CD4-positive, alpha-beta memory T cell (primary cell): ENCODE measurements at places on chromosomes 2 and 18.

DNA sequence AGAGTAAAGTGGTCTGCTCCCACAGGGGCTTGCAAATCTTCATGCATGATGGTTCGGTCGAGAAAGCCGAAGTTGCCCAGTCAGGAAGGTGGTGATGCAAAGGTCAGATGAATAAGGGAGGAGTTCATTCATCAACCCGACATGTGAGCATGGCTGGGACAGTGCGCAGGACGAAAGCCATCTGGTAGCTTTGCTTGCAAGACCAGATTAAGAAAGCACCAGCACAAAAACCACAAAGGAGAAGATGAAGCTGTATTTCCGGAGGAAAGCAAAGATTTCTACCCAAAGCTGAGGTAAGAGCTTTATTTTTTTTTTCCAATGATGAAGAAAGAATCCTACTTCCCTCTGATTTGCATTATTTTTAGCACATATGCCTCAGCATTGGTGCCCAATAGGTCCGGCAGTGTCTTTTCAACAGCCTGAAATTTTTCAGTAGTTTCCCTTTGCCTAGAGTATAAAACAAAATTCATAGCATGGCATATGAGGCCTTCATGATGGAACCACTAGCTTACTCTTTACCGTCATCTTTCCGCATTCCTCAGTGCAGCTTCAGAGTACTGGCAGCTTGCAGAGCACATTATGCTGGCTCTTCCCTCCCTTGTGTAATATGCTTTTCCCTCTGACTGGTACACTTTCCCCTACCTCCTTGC lies 112.0 kb upstream of the THOC1 start:
- no peak for DNase-seq

DNA sequence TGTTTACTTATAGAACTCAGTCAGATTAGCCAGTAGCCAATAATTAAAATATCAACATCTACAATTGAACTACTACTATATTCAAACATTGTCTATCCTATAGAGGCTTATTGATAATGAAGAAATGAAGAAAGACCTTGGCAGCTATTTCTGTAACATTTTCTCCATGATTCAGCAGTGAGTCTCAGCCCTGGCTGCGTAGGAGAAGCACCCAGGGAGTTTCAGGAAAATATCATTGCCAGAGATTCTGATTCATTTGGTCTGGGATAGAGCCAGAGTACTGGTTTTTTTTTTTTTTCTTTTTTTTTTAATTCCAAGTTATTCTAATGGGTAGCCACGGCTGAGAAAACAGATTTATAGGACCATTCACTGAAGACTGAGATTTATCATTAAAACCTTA lies 404.8 kb downstream of the TXNL1 start:
- DNase-seq: no peak

DNA sequence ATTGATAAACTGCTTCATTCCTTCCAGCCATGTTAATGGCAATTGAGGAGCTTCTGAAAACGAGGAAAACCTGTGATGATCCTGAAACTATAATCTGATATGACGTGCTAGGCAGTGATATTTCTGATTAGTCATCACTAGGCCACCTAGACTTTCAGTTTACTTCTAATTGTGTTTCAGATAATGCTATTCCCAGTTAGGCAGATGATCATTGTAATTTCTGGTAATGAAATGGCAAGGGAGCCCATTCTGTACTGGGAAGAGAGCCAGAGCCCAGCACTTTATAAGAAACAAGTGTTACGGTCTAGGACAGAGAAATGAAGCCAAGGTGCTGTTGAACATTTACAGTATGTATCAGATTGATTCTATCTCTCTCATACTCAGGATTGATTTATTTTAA lies 106.2 kb downstream of the CPO start:
- no peak for DNase-seq

DNA sequence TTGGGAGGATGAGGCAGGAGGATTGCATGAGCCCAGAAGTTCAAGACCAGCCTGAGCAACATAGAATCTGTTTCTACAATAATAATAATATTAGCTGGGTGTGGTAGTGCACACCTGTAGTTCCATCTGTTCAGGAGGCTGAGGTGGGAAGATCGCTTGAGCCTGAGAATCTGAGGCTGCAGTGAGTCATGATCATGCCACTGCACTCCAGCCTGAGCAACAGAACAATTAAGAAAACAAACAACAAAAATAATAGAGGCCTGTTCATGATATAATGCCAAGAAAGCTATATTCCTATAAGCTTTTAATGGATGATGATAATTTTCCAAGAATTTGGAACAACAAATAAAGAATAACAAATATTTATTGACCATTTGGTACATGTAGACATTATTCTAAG lies 6.9 kb upstream of the CCBE1 start:
- no peak for DNase-seq

DNA sequence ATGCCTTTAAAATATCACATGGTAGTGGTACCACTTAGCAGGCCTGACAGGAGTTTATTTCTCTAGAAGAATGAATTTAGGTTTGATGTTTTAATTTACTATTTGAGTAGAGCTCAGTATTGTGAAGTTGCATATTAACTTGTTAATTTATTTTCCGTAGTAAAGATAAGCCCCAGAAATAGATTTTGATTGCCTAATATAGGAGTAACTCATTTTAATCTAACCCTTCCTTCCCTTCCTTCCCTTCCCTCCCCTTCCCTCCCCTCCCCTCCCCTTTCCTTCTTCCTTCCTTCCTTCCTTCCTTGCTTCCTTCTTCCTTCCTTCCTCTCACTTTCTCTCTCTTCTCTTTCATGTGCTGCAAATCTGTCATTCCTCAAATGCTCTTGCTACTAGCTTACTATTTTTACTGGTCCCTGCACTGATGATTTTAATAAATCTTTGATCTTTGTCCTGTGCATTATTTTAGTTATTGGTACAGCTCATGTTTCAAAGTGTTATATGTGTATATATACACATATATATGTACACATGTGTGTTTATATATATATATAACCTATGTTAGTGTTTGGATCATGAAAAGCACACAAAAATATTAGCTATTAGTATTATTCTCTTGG lies 862.6 kb upstream of the CNTNAP5 start:
- DNase-seq: no peak

DNA sequence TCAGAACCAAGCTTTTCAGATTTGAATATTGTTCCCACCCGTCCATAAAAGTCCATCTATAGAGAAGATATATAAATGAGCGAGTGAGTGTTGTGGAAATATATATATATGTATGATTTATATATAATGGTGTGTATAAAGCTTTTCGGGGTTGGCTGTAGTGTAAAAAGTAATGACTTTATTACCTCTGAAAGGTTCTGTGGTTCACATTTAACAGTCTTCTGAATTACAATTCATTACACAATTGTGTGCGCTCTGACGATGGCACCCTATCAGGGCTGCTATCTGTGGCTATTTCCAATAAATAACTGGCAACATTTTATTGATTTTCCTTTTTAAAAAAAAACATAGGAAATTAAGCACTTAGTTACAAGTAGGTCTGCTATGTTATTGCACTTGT lies 2.7 kb upstream of the BCL11A start:
- DNase-seq: no peak

DNA sequence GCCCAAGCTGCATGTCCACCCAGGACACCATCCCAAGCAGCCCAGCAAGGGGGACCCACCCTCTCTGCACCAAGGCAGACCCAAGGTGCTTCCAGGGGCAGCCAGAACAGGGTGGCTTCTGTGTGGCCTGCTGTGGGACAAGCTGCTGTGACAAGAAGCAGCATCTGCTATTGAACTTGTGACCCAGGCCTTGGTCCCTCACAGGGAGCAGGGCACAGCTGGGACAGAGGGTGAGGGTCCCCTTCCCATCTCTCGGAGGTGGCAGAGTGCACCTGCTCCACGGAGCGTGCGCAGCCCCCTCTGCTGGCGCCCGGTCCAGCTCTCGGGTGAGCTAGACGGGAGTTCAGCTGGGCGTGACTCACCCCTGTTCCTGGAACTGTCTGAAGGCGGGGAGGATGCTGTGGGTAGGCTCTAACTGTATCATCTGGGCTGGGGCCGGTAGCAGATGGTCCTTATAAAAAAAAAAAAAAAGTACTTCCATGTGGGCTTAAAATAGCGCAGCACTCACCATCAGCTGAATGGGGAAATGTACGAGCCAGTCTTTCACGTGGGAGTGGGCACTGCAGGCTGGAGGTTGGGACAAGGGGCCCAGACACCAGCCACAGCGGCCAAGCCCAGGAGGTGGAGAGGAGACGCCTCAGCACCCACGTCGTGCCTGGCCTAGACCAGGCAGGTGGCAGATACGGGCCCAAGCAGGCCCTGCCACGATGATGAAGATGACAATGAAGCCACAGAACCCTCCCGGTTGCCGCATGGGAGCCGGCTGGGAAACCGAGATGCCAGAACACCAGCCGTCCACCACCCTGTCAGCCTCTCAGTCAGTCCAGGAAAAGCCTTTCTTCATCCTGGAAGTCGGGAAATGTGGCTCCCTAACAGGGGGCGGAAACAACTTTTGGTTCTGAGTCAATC lies 136.8 kb upstream of the ID2 start:
- peak; percentile 67 for DNase-seq

GRCh38 chr2:59665021-59665420 lies 888.4 kb downstream of the BCL11A start:
- DNase-seq: no peak

- no peak for DNase-seq
Measured at GRCh38 chr2:143608063-143608423, 478.8 kb downstream of the ARHGAP15 start.

DNA sequence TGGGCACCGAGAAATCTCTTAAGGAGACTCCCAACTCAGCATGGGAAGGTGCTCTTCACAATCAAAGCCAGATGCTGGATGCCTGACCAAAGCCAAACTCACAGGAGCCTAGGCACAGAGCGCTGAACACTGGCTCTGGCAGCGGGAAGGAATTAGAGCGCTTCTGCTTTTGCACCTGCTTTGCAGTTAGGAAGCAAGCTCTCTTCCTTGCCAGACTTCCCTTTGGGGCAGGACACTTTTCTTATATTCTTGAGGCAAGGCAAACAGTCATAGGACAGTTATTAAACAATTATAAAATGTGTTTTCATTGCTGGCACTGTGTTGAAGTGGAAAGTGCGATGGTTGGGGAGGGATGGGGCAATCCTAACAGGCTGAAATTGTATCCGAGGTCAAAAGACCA lies 79.6 kb upstream of the DNMT3A start:
- no peak for DNase-seq

DNA sequence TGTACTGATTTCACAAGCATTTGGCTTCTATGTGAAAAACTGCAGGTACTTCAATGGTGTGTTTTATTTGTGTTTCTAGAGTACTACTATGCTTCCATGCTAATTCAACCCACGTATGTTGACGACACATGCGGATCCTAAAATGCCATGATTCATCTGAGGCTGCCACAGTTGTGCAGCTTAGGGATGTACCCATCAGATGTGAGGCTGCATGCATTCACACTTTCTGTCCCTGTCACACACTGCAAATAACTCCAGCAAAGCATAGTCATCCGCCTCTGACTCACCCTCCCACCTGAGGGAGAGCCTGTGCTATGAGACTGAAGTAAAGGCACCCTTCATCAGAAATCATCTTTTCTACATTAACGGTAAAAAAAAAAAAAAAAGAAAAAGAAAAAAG lies 22.1 kb upstream of the SERTAD2 start:
- DNase-seq: no peak

GRCh38 chr2:183291436-183291835 lies 167.2 kb downstream of the NUP35 start:
- no peak for DNase-seq

- DNase-seq: no peak
Measured at GRCh38 chr2:21395366-21395765, 271.6 kb downstream of the TDRD15 start.

DNA sequence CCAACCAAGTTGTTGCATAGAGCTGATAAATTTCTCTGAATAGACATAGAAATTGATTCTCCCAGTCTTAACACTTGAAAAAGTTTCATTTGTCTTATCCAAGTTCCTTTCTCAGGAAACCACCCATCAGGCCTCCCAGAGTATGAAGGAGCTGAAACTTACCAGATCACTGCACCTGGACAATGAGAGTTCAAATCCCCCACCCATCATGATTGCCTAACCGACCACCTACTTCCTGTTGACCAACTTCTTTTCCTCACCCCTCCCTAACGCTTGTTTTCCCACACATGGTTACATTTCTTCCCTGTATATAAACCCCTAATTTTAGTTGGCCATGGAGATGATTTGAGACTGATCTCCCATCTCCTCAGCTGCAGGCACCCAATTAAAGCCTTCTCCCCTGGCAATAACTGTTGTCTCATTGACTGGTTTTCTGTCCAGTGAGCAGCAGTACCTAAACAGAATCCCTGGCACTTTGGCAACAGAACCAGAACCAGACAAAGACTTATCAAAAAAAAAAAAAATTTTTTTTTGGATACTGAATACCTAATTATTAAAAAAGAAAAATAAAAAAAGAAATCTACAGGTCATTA lies 103.0 kb downstream of the SPIRE1 start:
- no peak for DNase-seq

DNA sequence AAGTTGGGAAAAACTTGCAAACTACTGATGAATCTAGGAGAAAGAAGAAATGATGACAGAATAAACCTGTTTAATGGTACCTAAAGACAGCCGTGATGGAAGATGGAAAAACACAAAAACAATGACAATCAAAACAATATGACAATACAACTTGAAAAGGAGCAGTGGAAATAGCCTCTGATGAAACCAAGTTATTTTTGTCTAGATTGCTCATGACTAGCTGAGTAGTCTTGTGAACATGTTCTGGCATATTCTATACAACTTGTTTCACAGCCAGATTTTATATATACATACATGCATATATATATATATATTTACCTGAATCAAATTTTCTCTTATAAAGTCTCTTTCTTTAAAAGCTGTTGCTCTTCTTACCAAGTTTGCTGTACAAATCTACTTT lies 439.1 kb downstream of the TGIF1 start:
- no peak for DNase-seq

GRCh38 chr2:136068581-136069227 lies 49.2 kb downstream of the CXCR4 start:
- no peak for DNase-seq

- DNase-seq: no peak
Measured at GRCh38 chr2:54605836-54606235, 117.6 kb upstream of the EML6 start.

DNA sequence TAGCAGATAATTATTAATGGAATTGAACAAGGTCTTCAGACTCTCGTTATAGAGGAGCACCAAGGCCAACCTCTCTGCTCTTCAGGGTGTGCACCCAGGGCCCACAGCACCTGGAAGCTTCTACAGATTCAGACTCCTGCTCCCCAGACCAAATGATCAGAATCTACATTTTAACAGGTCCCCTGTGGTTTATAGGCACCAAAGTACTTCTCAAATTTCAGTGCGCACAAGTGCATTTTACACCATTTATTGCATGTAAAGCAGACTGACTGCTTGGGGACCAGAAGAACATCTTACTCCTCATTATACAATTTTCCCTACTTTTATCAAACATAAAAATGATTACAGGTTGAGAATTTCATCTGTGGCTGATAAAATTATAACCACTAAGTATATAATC lies 163.9 kb downstream of the COL4A4 start:
- no peak for DNase-seq

DNA sequence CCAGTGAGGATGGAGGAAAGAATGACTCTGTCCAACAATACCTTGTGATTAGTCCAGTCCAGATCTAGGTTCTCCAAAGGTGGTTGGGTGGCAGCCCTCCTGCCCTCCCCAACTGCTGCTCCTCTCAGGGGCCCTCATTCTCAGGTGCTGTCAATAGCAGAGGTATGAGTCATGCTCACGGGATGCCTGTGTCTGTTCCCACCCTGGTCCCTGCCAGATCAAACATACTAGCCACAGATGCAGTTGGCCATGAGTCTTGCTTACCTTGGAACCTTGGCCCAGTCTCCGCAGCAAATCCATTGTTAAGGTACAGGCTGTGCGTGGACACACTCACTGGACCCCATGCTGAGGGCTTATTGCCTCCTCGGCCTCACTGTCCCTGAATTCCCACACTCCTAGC lies 24.9 kb upstream of the RPIA start:
- no peak for DNase-seq

GRCh38 chr2:45809205-45809604 lies 157.7 kb downstream of the PRKCE start:
- DNase-seq: no peak
